ENCODE measurements at places on chromosomes 5 and 9. TPM values are rescaled to one million over a fixed set of nuclear protein-coding genes. Genes with fewer than 3 reads are reported as not detected.

The RNF183 gene
- total RNA-seq: not detected

The SEMA5A gene
- total RNA-seq: 0.31 TPM

The SIT1 gene
- total RNA-seq: not detected

The PLCXD3 gene
- 0.19 TPM for total RNA-seq

The LVRN gene
- total RNA-seq: 0.16 TPM

The LCN1 gene
- total RNA-seq: not detected

The GFPT2 gene
- 0.97 TPM for total RNA-seq

The LAMC3 gene
- 0.50 TPM for total RNA-seq

The STKLD1 gene
- 0.49 TPM for total RNA-seq

The PTGR1 gene
- total RNA-seq: 15.9 TPM

The NR4A3 gene
- total RNA-seq: 0.19 TPM

The CCDC192 gene
- total RNA-seq: not detected

The ARL10 gene
- 5.8 TPM for total RNA-seq

The GRIN1 gene
- 0.06 TPM for total RNA-seq

The LURAP1L gene
- 11.3 TPM for total RNA-seq

The TAF11L10 gene
- not detected for total RNA-seq

The BHMT2 gene
- 1.3 TPM for total RNA-seq

The SNCAIP gene
- total RNA-seq: 30.0 TPM

The SPINK13 gene
- total RNA-seq: not detected

The POLR3G gene
- total RNA-seq: 8.5 TPM

The PPP3R2 gene
- total RNA-seq: not detected

The OTP gene
- total RNA-seq: not detected

The BASP1 gene
- 5.7 TPM for total RNA-seq
